ENCODE measurements at places on chromosomes 7 and 10. TPM values are rescaled to one million over a fixed set of nuclear protein-coding genes. Genes with fewer than 3 reads are reported as not detected.

DNA sequence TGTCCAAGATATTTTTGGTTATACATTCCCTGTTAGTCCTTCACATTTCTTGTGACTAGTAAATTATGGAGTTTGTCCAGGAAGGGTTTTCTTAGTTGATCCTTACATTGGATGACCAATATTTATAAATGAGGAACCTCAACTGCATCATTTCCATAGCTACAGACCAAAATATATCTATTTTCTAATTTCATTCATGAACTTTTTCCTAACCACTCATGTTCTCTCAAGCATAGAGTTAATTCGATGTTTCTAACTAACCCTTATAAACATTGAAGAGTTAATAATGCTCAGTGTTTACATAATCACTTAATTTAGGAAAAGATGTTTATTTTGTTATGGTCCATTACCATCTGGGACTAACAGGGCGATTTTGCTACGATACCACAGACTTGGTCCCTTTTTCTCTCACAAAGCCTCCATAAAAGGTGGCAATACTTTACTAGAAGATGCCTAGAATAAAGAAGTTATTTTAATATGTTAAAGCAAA lies 591.0 kb downstream of the MAGI2 start:
- no peak for DNase-seq

GRCh38 chr10:80540136-80540535 lies 2.4 kb downstream of the SH2D4B start:
- DNase-seq: no peak

GRCh38 chr10:67011981-67012380 lies 86.1 kb downstream of the LRRTM3 start:
- no peak for DNase-seq

- DNase-seq: peak; percentile 98
Observed at GRCh38 chr7:74482629-74483401, 29.1 kb downstream of the GTF2IRD1 start.

The WDFY4 gene
- not detected for total RNA-seq

DNA sequence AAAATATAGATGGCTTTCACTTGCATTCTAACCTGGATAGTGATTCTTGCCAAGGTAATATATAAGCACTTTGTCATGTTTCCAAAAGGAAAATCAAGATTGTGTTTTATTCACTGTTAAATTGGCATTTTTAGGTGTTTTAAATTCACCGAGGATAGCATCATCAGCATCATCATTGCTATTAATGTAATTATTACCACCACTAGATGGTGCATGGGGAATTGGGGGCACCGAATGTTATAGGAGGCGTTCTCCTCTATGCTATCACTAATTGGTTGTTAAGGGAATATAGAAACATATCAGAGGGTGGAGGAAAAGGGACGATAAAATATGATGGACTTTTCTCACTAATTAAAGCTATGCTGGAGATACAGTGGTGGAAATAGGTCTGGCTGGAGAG lies 95.5 kb downstream of the CELF2 start:
- DNase-seq: no peak

DNA sequence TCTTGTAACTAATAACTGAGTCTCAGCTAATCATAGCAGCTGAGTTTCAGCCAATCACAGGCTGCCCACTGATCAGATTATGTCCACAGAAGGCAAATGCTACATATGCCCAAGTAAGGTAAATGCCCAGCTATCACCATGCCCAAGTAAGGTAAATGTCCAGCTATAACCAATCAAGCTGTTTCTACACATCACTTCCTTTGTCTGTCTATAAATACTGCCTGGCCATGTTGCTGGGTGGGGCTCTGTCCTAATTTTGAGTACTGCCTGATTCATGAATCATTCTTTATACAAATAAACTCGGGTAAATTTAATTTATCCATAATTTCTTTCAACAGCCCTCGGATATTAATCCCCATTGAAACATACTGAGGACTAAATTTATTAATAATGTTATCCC lies 312.4 kb downstream of the CACNA2D1 start:
- DNase-seq: no peak

The MOSPD3 gene
- 12.1 TPM for total RNA-seq

GRCh38 chr7:9453521-9453920 lies 1020.1 kb downstream of the NXPH1 start:
- no peak for DNase-seq

DNA sequence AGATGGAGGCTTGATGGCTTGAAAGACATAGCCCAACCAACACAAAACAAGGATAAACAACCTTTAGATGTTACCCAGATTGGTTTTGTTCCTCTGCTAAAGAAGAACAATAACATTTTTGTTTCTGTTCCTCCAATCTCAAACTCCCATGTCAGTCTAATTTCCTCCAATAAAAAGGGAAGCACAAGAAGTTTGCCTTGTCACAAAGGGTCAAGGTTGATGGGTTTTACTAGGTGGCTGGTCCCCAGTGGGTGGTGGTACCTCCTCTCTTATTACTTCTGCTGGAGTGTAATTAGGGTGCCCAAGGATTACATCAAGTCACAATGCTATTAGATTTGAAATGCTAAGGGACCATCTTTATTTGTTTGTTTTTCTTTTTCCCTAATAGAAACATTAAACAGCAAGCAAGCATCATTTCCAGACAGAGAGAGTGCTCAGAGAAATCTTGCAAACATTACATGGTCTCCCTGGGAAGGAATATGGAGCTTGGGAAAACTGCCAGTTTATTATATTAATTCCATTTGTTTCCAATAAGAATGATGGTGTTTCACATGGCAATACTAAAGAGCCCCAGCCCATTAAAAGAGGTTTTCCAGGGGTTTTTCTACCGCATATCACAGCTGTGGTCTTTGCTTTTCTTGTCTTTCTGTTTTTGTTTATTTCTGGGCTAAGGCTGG lies 78.3 kb upstream of the AOAH start:
- no peak for DNase-seq

DNA sequence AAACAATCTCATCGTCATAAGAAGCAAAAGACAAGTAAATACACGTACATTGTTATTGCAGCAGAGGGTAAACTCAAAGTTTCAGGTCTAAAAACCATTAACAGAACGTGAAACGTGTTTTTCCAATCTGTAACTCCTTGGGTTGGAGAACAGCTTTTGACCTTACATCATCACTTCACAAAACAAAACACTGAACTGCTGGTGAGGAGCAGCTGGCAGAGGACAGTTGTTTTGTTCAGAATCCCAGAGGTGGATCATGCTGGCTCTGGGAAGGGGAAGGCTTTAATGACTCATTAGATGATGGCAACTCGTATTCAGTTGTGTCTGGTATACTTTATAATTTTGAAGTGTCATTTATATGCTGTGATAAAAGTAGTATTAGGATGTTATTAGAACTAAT lies 923.0 kb upstream of the CELF2 start:
- DNase-seq: no peak

- DNase-seq: no peak
Observed at GRCh38 chr7:22720791-22721786, 5.9 kb upstream of the IL6 start.

DNA sequence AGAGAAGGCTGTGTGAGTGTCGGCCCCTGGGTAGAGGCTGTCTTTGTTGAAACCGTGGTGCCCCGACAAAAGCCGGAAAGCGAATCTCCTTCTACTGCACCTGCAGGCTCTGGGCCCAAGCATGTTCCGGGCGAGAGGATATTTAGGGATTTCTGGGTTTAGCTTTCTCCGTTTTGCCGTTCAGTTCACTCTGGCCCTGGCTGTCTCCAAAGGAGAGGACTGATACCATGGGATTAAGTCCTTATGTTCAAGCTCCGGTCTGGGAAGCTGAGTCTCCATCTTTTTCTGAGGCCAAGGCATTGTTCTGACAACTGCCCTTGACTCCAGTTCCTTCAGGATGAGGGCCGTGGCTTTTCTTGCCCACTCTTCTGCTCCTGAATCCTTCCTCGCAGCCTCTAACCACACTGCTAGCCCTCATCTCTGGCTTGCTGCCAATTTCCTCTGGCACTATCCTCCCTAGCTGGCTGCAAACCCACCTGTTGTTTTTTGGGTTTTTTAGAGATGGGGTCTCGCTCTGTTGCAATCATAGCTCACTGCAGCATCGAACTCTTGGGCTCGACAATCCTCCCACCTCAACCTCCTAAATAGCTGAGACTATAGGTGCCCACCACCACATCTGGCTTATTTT lies 206.8 kb downstream of the SKIDA1 start:
- no peak for DNase-seq

DNA sequence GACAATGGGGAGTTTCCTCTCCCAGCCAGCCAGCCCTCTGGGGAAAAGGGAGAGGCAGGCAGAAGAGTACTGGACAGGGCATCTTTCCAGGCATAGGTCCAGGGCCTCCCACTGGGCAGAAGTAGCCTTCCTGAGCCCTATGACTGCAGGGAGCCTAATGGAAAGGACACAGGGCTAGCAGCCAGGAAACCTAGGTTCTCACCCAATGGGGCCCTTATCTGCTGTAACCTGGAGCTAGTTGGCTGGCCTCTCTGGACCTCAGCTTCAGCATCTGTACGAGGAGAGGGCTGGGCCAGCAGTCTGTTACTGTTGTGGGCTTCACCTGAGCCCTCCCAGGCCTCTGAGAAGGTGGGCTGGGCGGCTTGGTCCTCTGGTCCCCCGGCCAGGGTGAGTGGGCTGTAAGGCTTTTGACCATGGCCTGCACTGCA lies 22.4 kb downstream of the LDB3 start:
- no peak for DNase-seq

Measured in epithelial cell of proximal tubule (primary cell).